ENCODE measurements at places on chromosomes 2 and 18. TPM values are rescaled to one million over a fixed set of nuclear protein-coding genes. Genes with fewer than 3 reads are reported as not detected.
A peak's percentile ranks its signal among the peaks of the same experiment; 100 is the strongest.

GRCh38 chr2:218187296-218188015 is 20.7 kb upstream of the CXCR1 start:
- no peak for DNase-seq

GRCh38 chr2:109471658-109472057 is 142.1 kb downstream of the SEPTIN10 start:
- DNase-seq: no peak

DNA sequence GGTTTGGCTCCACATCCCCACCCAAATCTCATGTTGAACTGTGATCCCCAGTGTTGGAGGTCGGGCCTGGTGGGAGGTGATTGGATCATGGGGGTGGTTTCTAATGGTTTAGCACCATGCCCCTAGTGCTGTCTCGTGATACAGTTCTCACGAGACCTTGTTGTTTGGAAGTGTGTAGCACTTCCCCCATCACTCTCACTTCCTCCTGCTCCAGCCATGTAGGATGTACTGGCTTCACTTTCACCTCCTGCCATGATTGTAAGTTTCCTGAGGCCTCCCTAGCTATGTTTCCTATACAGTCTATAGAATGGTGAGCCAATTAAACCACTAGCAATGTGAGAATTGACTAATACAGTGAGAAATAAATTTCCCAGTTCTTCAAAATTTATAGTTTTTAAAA is 325.9 kb downstream of the FSIP2 start:
- DNase-seq: no peak

DNA sequence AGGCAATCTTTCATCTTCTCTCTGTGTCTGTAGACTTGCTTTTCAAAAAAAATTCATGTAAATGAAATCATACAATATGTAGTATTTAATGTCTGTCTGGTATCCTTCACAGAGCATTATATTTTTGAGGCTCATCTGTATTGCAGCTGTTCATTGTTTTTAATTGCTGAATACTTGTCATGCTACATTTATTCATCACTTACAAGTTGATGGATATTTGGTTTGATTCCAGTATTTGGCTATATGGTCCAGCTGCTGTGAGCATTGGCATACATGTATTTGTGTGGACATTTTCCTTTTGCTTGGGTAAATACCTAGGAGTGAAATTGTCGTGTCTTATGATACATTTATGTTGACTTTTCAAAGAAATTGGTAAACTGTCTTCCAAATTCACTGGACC is 441.4 kb downstream of the DCDC2C start:
- no peak for DNase-seq

DNA sequence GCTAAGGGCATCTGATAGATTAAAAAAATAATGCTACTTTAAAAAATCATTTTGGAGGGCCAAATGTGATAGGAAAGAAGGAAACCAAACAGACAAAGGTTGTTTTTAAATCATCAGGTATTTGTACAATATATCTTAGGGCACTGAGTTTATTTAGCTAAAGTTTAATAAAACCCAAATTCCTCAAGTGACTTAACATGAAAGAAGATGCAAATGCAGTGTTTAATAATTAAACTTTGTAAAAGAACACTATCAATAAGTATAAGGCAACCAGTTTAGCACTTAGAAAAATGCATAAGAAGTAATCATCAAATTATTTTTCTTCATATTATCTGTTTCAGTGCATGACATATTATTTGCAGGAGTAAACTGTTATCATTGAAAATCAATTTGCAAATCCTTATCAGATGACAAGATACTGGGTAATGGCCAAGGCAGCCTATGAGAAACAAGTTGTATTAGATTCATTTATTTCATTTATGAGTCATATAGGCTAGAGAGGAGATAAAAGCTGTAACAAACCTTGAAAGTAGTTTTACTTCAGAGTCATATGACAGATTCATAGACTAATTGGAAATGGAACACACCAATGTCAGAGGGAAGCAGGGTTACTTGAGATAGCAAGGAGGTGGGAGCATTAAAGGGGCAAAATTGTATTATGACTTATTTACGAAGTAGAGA is 165.5 kb downstream of the GCA start:
- no peak for DNase-seq

- DNase-seq: no peak
Measured at GRCh38 chr18:31203096-31203793, 40.6 kb upstream of the DSC1 start.

Gene CDCA7
- total RNA-seq: not detected

DNA sequence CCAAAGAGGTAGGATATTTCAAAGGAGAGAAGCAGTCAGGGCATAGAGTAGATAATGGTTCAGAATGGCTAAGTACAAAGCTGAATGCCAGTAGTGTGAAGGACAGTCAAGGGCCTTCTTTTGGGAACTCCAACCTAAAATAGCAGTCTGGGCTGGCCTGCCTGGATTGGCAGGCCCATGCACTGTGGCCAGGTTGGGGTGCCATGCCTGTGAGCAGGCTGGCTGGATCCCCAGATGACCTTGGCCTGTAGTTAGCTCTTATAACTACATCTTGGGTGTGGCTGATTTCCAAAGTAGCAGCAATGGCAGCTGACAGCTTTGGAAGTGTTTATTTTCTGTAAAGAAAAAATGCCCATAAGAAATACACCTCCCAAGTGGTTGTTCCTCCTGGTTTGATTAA is 51.5 kb upstream of the ITGB6 start:
- DNase-seq: peak; percentile 28

Data from thyroid gland (tissue), 4 donors.